AG04450 (cell line): ENCODE measurements at places on chromosomes 3 and 15.

GRCh38 chr3:112647122-112647521 lies 6.2 kb upstream of the CCDC80 start:
- DNase-seq: peak; percentile 61

DNA sequence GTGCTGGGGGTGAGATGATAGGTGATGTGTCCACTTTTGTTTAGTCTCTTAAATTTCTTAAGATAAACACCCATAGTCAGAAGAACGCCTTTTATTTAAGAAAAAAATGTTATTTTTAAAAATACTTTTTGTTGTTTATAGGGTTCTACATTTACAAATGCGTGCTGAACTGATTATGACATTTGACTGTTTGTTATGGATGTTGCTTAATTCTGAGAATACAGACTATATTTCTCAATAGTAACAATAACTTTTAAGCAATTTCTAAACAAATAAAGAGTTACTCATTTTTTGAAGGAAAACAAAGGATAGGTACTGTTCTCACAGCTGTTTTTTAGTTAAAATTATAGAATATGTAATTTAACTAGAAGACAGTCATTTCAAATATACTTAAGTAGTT lies 249.9 kb upstream of the GBE1 start:
- DNase-seq: no peak

DNA sequence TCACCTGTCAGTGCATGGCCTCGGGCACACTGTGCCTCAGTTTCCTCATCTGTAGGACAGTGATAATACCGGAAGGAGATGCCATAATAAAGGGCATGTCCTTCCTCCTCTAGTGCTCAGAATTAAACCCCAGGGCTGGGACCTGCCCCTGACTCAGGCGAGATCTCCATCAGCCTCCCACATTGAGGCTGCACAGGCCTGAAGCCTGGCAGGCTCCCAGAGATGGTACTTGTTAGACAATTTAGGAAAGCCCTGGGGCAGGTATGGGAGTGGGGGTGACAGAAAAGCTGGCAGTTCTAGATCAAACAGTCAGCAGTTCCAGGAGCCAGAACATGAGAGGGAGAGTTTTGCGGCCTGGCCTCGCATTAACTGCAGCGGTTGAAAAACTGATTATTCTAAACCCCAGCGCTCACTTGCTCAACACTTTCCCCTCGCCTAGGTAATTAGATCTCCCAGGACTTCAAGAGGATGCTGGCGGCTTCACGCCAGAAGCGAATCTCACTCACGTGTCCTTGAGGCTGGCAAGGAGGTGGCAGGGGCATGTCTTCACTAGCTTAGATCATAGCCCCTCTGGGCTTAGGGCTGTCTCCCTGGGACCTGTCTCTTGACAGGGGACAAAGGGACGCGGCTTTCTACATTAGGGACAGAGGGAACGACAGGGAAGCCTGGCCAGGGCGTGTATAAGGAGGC lies 73.1 kb downstream of the ATP2B2 start:
- no peak for DNase-seq

- DNase-seq: no peak
These were observed 808.3 kb downstream of the VGLL3 start for GRCh38 chr3:86182606-86183005.

GRCh38 chr3:109023656-109024254 lies 70.1 kb upstream of the GUCA1C start:
- peak; percentile 13 for DNase-seq

GRCh38 chr15:28022961-28023360 lies 76.2 kb downstream of the OCA2 start:
- no peak for DNase-seq
